ENCODE measurements at places on chromosomes 1 and 21.

DNA sequence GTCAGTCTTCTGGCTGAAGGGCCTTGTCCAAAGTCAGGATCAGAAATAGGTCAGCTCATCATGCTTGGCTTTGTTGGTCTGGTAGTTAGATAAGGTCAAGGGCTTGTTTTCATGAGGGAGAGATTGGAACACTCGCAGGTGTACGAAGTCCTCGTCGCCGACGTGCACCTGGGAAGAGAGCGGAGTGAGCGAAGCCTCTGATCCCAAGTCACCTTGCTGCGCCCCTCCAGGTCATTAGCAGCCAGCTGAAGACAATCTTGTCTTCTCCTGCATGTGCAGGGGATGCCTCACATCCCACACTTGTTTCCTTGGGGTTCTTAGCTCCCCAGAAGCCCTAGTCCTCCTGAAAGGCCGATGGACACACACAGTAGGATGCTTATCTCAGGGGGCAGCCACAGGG, 1.9 kb downstream of the CSTB start:
- DNase-seq = no peak

DNA sequence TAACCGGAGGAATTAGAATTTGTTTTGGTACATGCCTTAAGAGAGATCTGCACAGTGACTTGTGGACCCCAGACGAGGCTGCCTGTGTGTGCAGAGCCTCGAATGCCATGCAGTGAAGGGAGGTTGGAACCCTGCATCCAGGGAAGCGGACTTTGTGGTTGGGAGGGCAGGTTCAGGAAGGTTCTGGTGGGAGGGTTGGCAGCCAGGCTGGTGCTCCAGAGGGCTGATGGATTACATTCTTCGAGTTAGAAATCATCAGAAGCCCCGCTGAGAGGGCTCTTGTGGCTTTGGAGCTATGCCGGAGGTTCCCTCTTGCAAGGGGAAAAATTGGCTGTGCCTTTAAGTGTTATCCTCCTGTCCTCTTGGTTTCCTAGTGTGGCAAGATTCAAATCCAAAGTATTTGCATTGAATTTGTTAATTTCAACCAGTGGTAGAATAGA, 21.1 kb downstream of the ROR1 start:
- DNase-seq = no peak

- no peak for DNase-seq
These were observed 8.5 kb downstream of the SERINC2 start for GRCh38 chr1:31421371-31422040.

DNA sequence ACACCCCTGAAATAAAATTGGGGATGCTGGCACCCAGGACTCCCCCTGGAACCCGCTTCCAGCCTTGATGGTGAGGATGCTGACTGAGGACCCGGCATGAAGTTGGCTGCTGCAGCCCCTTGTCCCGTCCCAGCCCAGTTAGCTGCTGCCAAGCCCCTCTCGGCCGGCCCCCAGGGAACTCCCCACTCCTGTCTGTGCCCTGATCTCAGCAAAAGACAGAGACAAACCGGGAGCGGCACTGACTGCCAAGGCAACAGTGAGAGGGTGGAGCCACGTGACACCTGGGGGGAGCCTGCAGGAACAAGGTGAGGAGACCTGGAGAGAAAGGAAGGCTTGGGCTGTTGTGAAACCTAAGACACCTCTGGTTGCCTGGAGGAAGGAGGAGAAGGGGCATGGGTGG, 24.7 kb downstream of the CASZ1 start:
- DNase-seq = no peak

Measured in activated CD4-positive, alpha-beta T cell treated with anti-CD3 and anti-CD28 coated beads for 24 hours (primary cell).